Stimulated activated CD8-positive, alpha-beta memory T cell treated with anti-CD3 and anti-CD28 coated beads, Interleukin-4, amount 100 ng/mL, for 1 hour (primary cell): ENCODE measurements at places on chromosomes 6 and 20.
A peak's percentile ranks its signal among the peaks of the same experiment; 100 is the strongest.

GRCh38 chr6:736657-737446 lies 43.9 kb upstream of the EXOC2 start:
- DNase-seq: no peak

- no peak for DNase-seq
Measured at GRCh38 chr6:95286874-95287273, 290.5 kb upstream of the MANEA start.

DNA sequence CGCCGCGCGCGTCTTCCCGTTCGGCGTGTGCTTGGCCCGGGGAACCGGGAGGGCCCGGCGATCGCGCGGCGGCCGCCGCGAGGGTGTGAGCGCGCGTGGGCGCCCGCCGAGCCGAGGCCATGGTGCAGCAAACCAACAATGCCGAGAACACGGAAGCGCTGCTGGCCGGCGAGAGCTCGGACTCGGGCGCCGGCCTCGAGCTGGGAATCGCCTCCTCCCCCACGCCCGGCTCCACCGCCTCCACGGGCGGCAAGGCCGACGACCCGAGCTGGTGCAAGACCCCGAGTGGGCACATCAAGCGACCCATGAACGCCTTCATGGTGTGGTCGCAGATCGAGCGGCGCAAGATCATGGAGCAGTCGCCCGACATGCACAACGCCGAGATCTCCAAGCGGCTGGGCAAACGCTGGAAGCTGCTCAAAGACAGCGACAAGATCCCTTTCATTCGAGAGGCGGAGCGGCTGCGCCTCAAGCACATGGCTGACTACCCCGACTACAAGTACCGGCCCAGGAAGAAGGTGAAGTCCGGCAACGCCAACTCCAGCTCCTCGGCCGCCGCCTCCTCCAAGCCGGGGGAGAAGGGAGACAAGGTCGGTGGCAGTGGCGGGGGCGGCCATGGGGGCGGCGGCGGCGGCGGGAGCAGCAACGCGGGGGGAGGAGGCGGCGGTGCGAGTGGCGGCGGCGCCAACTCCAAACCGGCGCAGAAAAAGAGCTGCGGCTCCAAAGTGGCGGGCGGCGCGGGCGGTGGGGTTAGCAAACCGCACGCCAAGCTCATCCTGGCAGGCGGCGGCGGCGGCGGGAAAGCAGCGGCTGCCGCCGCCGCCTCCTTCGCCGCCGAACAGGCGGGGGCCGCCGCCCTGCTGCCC lies 1.1 kb downstream of the SOX4 start:
- DNase-seq: no peak

- DNase-seq: no peak
Measured at GRCh38 chr6:40832691-40833090, 206.3 kb downstream of the UNC5CL start.

DNA sequence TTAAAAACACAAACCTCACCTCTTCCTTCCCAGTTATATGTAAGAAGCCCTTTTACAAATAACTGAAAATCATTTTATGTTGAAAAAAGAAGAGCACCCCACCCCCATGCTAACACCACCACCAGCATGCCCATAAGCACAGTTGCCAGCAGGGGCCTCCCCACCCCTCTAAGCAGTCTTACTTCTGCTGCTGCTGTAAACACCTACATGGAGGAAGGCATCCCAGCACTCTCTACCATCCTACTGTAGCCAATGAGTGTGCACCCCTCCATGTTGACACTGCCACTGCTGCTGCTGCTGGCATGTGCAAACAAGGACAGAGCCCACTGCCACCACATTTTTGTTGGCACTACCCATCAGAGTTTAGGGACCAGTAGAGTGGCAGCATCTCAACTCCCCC lies 49.6 kb upstream of the PHIP start:
- no peak for DNase-seq

- DNase-seq: no peak
Measured at GRCh38 chr20:61807471-61808160, 258.1 kb downstream of the TAF4 start.

DNA sequence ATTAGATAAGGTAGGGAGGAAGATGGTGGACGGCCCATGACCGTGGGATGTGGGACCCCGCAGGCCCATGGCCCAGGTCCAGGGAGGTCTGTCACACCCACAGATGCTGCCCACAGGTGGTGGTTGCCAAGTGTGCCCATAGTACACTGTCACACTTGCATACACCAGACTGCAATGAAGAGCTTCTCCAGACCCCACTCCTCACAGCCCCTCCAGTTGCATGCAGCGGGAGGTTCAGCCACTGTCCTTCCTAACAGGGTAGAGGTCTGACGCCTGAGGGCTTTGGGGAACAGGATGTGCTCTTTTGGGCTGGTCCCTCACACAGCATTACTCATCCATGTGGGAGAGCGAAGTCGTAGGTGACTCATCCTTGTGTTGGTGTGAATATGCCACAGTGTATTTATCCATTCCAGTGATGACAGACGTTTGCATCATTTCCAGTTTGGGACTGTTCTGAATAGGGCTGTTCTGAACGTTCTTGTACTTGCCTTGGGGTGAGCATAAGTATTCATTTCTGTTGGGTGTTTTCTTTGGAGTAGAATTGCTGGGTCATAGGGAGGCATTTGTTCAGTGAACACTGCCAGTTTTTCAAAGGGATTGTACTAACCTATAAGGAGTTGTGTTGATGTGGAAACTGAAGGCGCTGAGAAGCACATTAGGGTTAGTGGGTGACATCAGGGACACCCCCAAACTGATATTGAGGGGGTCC lies 10.1 kb upstream of the PYGB start:
- no peak for DNase-seq

DNA sequence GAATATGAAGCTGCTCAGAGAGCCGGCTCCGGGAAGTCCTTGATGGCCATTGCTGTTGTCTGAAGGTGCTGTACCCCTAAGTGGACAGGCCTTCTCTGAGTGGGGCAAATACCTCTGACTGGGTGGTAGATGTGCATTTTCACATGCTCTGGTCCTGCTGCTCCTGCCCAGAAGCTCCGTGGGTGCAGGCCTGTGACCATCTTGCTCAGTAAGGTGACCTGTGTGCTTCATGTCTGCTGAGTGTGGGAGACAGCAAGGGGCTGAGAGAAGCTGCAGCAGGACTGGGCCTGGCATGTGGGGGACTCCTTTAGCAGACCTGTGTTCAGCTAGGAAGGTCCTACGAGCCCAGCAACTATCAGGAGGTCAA lies 5.0 kb downstream of the SPATA2 start:
- DNase-seq: no peak

DNA sequence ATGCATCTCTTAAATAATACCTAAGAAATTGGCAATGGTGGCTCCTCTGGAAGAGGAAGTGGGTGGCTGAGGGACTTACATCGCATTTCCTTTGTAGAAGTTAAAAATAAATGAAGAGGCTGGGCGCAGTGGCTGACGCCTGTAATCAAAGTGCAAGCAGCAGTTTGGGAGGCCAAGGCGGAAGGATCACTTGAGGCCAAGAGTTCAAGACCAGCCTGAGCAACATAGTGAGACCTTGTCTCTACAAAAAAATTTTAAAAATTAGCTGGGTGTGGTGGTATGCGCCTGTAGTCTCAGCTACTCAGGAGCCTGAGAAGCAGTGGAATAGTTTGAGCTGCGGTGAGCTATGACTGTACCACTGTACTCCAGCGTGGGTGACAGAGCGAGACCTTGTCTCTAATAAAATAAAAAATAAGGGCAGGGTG lies 12.2 kb upstream of the NCOA3 start:
- DNase-seq: peak; percentile 11
